Amniotic epithelial cell (primary cell): ENCODE measurements at places on chromosomes 11 and 22.

- no peak for DNase-seq
Observed at GRCh38 chr11:19524171-19524671, 188.4 kb upstream of the NAV2 start.

- DNase-seq, result no peak
Observed at GRCh38 chr11:99901175-99901574, 785.9 kb upstream of the ARHGAP42 start.

DNA sequence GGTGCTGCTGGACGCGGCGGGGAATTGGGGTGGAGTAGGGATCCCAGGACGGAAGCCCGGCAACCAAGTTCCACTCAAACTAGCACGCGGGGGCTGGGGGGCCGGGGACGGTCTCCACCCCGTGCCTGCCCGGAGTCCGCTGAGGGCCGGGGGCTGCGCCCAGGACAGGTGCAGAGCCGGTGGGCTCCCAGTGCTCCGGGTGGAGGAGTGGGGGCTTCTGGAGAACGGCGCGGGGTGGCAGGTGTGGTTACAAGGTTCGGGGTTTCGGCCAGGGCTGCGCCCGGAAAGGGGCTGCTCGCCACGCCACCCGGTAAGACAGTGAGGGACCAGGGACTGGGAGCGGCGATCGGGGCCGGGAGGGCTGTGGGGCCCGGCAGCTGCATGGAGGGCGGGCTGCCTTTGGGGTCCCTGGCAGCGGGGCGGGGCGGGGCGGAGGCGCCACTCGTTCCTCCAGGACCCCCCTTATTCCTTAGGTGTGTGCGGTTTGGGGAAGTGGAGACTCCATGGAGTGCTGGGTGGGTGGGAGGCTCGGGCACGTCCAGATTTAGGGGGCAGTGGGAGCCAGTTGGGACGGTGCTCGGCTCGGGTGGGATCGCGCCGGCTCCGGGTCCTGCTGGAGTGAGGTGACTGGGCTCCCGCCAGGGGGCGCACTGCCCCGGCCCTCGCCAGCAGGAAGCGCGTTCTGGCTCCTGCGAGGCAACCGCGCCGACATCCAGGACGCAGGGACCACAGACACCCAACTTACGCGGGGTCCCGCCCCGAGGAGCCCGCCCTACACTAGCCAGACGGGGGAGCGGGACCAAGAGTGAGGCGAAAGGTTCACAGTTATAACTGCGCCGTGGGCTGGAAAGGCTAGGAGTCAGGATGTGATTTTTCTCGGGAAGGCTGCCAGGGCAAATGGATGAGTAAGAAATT, 868 bp downstream of the TSPAN18 start:
- peak; percentile 35 for DNase-seq

DNA sequence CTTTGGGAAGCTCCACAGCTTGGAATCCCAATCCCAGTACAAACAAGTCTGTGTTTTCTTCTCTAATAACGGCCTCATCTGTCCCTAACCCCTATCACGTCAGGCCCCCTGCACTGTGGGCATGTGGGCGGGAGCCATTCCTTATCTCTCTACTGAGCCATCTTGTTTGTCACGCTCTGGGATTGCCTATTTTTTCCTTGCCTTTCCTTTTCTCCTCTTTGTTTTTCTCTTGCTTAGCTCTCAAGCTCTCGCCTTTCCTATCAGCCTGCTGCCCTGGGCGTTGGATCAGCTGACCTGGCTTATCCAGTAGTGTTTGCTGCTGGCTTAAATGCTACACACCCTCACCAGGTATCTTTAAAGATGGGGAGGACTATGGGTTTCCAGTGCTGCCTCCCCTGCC, 35.8 kb downstream of the ARHGAP1 start:
- DNase-seq, result no peak

- no peak for DNase-seq
Observed at GRCh38 chr11:68258363-68258765, 13.4 kb downstream of the C11orf24 start.

DNA sequence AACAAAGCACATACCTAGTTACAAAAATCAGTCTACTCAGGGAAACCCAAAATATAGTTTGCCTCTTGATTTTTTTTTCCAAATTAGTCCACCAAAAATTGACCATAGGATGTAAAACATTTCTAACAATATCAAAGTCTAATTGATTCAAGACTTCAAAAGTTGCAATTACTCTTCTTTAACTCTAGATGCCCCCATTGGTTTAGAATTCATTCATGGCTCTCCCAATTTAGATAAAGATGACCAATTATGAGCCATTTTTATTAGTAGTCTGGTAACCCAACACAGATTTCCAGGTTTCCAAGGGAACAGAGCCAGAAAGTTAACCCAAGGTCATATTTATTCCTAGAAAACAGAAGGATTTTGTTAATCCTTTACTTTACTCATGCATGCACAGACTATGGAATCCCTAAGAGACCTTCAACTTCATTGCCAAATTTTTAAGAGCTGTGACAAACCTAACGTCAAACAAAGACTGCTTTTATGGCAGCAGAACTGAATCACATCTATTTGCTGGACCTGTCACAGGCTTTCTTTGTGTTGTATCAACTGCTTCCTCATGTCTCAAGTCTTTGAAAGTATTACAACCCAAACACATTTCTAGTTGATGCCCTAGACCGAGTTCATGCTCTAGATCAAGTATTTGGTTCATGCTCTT, 55.3 kb downstream of the C22orf42 start:
- no peak for DNase-seq

DNA sequence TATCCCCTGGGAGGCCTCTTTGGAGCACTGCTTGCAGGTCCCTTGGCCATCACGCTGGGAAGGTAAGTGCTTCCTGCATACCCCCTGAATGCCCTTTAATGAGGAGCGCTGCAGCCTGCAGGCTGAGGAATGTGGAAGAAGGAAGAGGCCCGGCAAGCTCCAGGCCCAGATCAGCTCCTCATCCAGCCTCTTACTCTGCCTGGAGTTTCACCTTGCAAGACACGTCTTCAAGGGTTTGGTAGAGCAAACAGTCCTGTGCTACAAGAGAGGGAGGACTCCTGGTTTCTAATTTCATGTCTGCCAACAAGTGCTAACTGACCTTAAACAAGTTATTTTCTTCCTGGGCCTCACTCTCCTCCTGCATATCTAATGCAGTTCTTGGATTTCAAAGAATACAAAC, 10.9 kb downstream of the SLC2A11 start:
- no peak for DNase-seq

DNA sequence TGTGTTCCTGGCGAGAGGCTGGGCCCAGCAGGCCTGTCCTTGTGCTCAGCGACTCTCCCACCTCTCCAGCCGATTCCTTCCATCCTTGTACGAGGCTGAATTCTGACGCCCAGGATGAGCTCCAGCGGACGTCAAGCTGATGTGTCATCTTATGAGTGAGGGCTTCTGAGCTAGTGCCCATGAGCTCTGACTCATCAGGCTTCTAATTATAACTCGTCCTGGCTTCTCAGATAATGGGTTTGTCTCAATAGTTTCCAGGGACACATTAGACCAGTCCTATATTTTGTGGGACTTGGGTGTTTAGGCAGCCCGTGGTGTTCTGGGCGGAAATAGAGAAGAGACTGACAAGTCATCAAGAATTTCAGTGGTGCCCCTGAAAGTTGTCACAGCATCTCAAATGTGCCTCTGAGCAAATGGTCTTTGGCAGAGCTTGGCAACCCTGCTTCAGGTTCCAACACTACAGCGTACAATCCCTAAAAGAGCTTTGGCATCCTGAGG, 108.2 kb upstream of the CD44 start:
- peak; percentile 90 for DNase-seq

- no peak for DNase-seq
Observed at GRCh38 chr11:110434952-110435779, 5.4 kb downstream of the FDX1 start.

GRCh38 chr22:35604621-35605368, 12.3 kb downstream of the MB start:
- peak; percentile 31 for DNase-seq

DNA sequence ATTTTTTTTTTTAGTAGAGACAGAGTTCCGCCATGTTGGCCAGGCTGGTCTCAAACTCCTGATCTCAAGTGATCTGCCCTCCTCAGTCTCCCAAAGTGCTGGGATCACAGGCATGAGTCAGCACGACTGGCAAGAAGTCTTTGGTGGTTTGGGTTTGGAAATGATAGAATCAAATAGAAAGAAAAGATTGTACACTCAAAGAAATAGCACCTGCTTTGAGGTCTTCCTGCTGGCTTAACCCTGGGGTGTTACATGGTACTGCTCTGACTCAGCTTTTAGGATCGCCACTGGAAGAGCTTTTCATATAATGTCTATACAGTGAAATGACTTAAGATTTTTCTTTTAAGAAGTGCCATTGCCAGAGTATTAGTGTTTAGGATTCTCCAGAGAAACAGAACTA, 50.2 kb downstream of the JAM3 start:
- DNase-seq, result peak; percentile 57

GRCh38 chr11:32137263-32137662, 46.4 kb downstream of the RCN1 start:
- peak; percentile 99 for DNase-seq

DNA sequence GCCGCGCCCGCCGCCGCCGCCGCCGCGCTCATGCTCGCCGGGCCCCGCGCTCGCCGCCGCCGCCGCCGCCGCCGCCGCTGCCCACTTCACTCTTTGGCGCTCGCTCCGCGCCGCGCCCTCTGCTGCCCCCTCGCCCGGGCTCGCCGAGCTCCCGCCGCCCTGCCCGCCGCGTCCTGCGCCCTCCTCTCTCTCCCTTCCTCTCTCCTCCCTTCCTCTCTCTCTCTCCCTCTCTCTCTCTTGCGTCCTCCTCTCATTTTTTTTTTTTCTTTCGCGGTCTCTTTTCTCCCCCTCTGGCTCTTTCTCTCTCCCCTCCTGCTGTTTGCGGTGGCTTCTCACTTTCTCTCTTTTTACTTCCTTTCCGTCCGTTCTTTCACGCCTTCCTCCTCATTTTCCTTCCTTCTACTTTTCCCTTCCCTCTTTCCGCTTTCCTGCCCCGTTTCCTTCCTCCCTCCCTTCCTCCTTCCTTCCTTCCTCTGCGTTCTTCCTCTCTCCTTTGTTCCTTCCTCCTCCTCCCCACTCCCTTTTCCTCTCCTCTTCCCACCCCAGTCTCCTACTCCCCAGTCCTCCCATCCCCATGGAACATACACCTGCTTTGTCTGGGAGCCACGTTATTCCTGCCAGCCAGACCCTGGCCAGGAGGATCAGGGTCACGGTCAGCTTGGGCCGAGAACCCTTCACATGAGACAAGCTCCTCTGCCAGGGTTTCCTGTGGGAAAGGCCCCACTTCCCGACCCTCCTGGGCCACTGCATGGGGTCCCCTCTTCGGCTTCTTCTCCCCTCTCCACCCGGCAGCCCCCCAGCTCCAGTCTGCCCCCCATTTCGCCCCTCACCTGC, 19.3 kb upstream of the SHISAL1 start:
- DNase-seq, result peak; percentile 21

GRCh38 chr11:130124096-130124495, 35.5 kb upstream of the ST14 start:
- DNase-seq, result peak; percentile 94

- no peak for DNase-seq
Observed at GRCh38 chr11:35928688-35929395, 15.0 kb upstream of the LDLRAD3 start.

DNA sequence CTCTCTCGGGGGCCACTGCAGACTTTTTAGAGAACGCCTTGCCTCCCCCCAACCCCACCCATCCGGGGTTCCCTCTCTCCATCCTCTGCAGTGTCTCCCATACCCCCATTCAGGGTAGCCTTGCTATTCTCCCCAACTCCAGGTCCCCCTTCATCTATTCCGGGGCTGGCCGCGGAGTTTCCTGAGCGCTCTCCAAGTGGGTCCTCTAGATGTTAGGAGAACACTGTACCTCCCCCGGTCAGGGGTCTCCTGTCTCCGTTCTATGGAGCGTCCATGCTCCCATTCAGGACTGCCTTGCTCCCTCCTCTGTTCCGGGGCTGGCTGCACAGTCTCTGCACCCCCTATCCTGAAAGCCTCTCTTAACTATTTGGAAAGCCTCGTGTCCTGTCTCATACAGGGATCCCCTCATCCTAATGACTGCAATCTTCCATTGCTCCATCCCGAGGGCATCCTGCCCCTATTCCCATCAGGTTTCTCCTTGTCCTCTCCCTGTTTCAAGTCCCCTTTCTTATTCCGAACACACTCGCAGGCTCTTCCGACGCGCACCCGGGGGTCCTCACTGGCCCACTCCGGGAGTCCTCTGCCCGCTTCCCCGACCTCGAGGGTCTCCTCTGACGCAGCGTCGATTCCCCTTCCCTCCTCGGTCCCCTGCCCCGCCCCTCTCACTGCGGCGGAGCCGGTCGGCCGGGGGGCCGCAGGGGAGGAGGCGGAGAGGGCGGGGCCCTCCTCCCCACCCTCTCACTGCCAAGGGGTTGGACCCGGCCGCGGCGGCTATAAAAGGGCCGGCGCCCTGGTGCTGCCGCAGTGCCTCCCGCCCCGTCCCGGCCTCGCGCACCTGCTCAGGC, at the start of gene NEFH:
TSS of gene NEFH (plus strand) at position 802 of the 845 bp plus-strand sequence. CDS start 45 bp downstream, outside the sequence.
- DNase-seq, result no peak

DNA sequence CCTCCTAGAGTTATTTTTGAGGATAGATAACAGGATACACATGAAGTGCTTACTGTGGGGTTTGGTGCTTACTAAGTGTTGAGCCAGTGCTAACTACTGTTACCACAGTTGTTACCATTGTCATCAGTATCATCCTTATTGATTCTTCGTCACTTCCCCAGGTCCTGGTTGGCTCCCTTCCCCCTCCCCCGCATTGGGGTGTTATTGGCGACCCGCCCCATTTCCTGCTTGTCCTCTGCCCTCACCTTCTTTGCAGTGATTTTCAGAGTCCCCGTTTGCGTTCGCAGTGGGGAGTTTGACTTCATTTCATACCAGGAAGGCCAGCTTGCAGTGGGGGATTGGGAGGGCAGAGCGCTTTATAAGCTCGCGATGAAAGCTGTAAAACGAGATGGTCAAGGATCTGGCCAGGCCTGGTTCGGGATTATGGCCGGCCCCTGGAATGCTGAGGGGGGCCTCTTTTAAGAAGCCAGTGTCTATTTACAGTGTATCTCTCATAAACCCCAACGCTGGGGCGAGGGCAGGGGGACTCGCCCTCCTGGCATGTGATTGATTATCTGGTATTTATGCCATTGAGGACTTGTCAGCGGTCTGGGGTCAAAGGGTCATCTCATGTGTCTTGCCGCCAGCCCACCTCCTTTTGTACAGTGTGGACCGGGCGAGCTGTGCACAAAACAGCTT, 84.6 kb upstream of the NNMT start:
- no peak for DNase-seq

DNA sequence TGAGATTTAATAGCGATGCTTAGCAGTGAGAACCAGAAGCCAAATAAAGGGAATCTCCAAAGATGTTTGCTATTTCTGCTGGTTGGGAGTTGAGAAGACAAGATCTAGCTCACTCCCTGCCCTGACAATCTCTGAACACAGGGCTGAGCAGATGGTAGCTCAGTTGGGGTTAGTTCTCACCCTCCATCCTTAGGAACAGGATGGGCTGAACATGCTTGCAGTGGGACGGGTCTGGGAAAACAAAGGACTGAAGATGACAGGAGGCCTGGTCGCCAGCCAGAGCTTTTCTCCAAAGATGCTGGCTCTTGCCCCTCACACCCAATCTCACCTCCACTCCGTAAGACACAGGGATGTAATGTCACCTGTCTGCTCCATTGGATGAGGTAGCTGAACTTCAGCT, 72.7 kb downstream of the SC5D start:
- no peak for DNase-seq

GRCh38 chr11:9700105-9700801, 36.4 kb downstream of the SWAP70 start:
- DNase-seq, result no peak
